ENCODE measurements at places on chromosomes 2 and 18.

DNA sequence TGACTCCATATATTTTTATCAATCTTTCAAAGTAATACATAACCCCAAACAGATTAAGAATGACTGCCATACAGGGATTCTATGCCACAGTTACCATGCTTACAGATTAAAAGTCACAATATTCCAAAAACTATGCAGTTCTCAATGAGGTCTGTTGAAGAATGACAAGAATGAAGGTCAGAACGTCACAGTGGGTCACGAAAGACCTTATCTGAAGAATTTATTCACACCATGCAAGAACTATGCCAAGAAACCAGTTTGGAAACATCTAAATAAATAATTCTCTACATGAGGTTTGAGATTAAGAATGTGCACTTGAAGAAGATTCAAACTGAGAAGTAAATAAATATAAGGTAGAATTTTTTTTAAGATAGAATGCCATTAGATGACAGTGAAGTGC lies 253.3 kb downstream of the EXOC6B start:
- DNase-seq = no peak

DNA sequence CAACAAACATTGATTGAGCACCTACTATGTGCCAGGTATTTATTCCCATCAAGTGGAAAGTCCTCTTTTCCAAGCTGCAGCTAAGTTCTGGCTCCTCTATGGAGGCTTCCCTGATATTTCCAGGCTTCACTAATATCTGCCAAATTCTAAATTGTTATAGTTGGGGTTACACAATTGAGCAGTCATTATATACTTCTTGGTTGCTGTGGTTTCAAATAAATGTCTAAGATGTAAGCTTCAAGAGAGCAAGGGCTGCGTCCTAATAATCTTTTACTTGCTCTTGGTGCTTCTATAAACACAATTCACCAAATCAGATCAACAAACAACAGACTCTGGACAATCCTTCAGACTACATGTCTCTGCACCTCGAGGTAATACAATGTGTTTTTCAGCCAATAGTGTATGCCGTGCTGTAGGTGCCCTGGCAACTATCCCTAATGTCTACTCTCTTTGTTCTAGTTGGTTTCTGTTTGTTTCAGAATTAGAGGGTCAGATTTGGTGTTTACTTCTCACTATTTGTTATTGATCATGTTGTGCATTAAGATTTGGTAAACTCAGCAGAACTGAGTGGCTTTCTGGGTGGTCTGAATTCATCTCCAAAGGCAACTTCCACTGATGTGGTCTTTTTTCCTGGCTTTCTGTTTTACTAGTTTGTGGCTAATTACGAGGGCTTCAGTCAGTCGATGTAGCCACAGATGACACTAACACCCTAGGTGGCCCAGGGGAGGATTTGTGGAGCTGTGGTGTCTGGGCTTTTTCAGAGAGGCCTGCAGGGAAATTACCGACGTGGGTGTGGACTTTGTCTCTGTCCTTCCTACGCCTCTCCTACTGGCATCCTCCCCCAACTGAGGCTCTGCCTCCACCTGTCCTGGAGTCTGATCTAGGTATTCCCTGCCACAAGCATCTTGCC lies 50.4 kb downstream of the CDCA7 start:
- no peak for DNase-seq

- no peak for DNase-seq
Observed at GRCh38 chr2:213214209-213214608, 62.8 kb upstream of the IKZF2 start.

GRCh38 chr18:58937887-58938267 lies 73.2 kb downstream of the ZNF532 start:
- no peak for DNase-seq

DNA sequence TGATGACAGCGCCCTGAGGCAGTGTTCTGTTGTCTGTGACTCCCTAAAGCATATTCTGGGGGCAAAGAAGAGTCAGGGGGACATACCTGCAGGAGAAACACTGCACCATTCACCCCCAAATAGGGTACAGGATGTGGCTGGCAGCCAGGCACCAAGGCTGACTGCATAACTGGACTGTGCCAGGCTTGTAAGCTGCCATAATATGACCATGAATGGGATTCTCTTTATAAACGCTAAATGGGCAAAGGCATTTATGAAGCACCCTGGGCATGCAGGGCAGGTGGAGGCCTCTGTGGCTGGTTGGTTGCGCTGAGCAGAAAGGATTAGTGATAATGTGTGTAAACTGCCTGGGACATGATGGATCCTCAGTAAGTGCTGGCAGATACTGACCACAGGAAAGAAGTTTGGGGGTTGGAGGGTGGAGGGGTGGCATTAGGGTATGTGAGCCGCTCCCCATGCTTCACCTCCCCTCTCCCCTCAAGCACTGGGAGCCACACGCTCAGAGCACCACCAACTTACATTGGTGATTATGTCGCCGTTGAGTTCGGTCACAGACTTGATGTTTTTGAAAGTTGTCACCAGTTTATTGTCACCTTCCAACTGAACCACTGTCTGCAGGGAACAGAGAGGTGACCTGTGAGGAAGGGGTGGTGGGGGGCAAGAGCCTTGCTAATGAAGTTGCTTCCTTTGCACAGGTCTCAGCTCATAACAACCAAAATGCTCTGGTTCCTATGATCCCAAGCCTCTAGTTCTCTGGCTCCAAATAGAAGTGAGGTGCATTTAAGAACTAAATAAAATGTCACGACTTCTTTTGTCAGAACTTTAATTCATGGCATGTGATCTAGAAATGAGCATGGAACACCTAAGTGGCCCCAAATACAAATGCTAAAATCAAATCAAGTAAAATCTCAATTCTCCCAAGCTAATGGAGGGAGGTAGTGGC lies 3.6 kb downstream of the FABP1 start:
- DNase-seq = no peak

- peak; percentile 34 for DNase-seq
Observed at GRCh38 chr2:169363560-169364150, 1.3 kb upstream of the LRP2 start.

DNA sequence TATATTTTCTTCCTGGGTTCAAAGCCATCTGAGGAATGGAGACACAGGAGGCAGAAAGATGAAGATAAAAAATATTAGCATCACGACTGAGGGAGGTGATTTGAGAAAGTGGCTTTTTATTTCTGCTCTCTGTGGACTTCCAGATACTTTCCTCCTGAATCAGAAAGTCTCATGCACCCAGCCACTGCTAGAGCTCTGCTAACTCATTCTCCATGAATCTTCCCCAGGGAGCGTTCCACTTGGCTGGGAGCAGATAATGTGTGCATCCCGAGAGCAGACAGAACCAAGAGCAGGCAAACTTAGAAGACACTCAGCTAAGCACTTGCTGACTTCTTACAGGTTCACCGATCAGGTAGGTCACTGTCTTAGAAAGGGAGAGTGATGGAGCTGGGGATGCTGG lies 264.1 kb upstream of the THUMPD2 start:
- DNase-seq = no peak

DNA sequence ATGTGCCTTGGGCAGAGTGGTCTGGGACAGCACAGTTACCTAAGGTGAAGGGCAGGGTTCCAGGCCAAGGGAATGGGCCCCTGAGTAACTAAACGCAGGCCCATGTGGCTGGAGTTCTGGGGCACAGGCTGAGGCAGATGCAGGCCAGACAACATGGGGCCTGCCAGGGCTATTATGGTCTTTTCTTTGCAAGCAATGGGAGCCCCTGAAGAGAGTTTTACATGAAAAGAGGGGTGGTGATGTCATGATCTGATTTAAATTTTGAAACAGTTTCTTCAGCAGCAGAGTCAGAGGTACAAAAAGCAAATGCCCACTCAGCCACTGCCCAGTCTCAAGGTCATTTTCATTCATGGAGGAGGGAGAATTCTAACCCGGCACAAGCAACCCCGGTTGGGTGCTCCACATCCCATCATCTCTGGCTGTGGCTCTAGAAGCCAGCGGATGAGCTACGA lies 5.6 kb downstream of the CHST10 start:
- DNase-seq = no peak

- no peak for DNase-seq
Observed at GRCh38 chr2:145729993-145730770, 1210.3 kb upstream of the ZEB2 start.

- DNase-seq = no peak
Observed at GRCh38 chr2:126999106-126999756, 100.5 kb downstream of the TEX51 start.

DNA sequence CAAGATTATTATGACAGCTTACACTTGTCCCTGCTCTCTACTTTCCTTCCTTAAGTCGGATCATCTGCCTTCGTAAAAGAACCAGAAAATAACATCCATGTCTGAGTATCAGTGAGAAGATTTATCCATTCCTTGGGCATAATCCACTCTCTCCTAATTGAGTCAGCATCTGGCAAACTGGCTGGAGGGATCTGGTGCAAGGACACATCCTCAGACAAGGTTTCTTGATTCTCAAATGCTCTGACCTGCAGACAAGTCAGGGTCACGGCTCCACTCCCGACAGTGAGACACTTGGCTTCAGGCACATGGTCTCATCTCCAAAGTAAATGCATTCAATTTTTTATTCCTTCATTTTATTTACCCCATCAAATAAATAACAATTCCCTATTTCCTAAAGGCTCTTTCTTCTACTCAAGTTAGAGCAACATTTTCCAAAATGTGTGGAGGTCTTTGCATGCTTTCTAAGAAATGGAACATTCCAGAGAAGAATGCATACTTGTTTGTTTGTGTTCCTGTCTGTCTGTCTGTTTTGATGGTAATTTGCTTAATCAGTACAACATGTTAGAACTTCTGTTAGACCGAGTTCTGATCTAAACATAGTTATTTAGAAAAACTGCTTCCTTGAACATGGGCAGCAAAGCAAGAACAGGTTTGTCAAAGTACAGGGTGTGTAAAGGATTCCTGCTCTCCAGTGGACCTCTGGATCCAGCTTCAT lies 246.9 kb downstream of the IRS1 start:
- DNase-seq = no peak

- peak; percentile 31 for DNase-seq
Observed at GRCh38 chr2:179020156-179020750, 29.7 kb downstream of the CCDC141 start.

DNA sequence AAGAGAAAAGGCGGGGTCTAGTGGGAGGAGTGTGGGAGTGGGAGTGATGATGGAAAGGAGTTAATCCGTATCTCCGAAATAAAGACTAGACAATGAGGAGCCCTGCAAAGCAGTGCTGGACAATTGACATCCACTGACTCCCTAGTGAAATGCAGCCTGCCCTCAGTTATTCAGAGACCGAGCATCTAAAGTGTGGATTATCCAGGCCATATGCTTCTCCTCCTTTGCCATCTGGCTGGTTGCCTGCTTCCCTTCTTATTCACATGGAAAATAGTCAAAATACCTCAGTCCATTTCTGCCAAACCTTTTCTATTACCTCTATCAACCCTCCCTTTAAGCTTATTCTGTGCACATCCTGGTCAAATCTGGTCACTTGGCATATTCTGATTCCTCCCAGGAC lies 288.8 kb upstream of the SIX3 start:
- DNase-seq = no peak

- DNase-seq = no peak
Observed at GRCh38 chr2:127142663-127143630, 36.0 kb upstream of the BIN1 start.

GRCh38 chr2:120319686-120320317 lies 26.1 kb upstream of the INHBB start:
- no peak for DNase-seq

- DNase-seq = no peak
Observed at GRCh38 chr2:120405759-120406099, 59.8 kb downstream of the INHBB start.

GRCh38 chr2:190904640-190905261 lies 24.1 kb downstream of the GLS start:
- DNase-seq = no peak

DNA sequence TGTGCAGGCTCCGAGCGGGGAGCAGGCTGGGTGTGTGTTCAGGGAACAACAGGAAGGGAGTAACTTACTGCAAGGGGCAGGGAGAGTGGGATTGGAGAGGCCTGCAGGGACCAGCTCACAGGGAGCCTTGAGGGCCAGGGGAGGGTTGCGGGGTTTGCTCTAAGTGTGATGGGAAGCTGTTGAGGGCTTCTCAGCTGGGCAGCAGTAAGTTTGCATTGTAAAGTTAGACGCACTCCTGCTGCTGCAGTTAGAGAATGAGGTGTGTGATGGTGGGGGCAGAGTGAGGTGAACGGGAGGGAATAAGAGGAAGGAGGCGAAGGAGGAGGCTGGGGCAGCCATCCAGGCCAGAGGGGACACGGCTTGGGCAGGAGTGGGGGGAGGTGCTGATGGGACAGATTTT lies 53.4 kb downstream of the BOLA3 start:
- DNase-seq = no peak

DNA sequence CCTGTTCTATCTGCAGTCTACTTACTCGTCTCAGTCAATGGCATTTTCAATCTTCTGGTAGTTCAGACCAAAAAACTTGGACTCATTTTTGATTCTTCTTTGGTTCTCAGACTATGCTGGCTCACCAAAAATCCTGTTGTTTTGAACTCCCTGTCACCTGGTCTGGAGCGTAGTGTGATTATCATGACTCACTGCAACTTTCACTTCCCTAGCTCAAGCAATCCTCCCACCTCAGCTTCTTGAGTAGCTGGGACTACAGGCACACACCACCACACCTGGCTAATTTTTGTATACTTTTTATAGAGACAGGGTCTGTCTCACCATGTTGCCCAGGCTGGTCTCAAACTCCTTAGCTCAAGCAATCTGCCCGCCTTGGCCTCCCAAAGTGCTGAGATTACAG lies 163.3 kb upstream of the CDH7 start:
- no peak for DNase-seq

- no peak for DNase-seq
Observed at GRCh38 chr2:220191031-220191430, 563.6 kb downstream of the SLC4A3 start.

DNA sequence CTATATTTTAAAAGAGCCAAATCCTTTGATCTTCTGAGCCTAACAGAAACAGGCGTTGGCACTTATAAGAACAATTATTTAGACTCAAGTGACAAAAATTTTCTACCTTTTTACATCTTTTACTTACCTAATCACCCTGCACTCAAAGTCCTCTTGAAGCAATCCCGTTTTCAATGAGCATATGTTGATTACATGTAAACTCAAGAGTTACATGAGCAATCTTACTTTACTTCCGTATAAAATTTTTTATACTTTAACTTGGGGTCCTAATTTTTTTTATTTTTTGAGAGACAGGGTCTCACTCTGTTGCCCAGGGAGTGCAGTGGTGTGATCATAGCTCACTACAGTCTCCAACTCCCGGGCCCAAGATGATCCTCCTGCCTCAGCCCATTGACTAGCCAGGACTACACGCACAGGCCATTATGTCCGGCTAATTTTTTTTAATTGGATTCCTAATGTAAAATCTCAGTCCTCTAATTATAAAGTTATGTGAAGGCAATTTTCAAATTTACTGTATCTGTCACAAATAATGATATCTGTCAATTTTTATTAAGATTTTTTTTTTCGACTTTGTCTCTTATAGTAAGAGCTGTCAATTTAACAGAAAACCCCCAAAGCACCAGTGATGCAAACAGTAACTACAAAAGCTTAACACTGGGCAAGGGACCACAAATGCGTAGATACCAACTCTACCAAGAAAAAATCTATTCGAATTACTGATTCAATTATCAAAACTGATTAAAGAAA lies 19.1 kb upstream of the STPG4 start:
- no peak for DNase-seq

DNA sequence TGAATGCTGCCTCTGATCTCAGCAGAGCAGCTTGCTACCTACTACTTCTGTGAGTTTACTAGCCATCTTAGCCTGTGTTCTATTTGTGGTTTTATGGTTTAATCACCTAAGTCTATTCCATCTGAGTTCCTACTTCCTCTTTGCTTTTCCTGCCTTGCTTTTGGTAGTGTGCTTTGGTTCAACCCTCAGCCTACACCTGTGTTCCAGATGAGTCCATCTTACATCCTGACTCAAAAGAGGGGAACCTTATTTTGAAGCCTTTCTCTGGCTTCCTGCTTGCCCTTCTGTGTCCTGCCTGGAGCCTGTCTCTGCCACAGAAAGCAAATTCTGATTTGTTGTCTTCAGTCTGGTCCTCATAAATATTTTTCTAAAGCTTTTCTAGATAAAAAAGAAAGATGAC lies 530.3 kb upstream of the MEX3C start:
- DNase-seq = no peak

All from stimulated activated CD4-positive, alpha-beta T cell treated with anti-CD3 and anti-CD28 coated beads, Interleukin-4, amount 100 ng/mL, for 48 hours (primary cell).